ENCODE measurements at places on chromosomes 6 and 20. TPM values are rescaled to one million over a fixed set of nuclear protein-coding genes. Genes with fewer than 3 reads are reported as not detected.

ESR1 gene
- total RNA-seq = 67.5 TPM

OVOL2 gene
- total RNA-seq = 21.0 TPM

SEL1L2 gene
- not detected for total RNA-seq

BMP6 gene
- total RNA-seq = 6.2 TPM

RAD21L1 gene
- not detected for total RNA-seq

DNA sequence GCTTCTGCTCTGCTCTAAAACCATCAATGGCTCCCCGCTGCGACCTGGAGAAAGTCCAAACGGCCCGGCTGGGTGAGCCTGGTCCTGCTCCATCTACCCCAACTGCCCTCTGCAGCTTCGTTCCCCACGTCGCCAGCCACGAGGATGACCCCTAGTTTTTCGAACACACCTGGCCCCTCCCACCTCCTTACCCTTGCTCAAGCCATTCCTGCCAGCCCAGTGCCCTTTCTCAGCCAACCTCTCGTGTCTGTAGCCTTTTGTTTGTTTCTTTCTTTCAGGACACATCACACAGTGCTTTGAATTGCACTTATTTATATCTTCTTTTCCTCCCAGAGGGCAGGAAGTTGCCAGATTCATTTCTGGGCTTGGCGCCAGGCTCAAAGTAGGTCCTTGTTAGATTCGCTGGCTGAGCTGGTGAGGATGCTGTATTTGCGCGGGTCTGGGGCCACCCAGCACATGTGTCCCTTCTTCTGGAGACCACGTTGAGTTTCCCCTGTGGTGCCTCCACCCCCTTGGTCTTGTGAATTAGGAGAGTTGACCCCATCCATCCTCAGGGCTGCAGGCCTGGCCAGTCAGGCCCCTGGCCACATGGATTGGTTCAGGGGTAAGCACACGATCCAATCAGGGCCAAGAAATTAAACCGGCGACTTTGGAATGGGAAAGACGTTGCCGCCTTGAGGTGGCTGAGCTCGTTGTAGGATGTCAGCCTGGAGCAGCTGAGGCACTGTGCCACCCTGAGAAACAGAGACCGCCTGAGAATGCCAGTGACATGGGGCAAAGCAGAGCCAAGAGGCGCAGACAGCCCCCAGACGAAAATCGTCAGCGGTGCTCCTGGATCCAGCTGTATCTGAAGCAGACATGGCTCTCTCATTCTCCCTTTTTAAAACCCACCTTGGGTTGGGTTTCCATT lies 156.0 kb downstream of the CEBPB start:
- peak; percentile 93 for DNase-seq

GRCh38 chr20:62826646-62827310 lies 9.9 kb downstream of the COL9A3 start:
- no peak for DNase-seq

GRCh38 chr20:31788578-31788977 lies 30.6 kb upstream of the MYLK2 start:
- no peak for DNase-seq

DNA sequence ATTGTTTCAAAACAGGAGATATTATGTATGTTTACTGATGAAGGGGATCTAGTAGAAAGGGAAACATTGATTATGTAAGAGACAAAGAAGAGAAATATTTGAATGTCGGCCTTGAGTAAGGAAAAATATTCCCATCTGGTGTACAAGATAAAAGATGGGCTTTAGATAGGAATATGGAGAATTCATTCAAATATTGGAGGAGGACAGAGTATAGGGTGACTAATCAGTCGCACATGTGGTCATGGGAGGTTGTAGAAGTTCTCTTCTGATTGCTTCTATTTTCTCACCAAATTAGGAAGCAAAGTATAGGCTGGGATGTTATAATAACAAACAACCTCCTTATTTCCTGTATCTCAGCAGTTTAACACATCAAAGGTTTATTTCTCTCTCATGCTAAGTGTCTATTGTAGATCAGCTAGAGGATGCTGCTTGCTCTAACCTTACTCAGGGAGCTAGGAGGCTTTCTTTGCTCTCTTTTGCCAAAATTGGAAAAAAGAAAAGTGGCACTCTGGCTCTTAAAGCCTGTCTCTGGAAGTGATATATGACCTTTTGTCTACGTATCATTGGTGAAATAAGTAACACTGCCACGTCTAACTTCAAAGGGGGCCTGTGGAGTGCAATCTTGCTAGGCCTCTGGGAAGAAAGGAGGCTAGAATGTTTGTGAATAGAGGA lies 1.2 kb upstream of the HDDC2 start:
- no peak for DNase-seq
